ENCODE measurements at places on chromosomes 3 and 15.
A peak's percentile ranks its signal among the peaks of the same experiment; 100 is the strongest.

DNA sequence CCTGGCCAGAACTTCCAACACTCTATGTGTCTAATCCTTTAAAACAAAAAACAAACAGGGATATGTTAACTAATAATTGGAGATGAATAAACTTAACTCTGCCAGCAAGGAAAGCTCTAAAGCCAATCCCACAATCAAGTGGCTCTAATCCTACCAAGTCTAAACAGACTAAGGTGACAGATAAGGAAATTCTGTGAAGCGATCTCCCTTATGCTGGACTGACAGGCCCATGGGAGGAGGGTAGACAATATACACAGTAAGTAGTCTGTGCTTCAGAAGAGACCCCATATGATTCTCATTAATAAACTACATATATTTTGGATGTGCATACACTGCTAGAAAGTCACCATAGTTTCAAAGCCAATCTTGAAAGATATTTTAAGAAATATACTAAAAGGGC lies 10.1 kb downstream of the VPS13C start:
- DNase-seq, result no peak

GRCh38 chr15:40451527-40452158 lies 10.9 kb downstream of the BAHD1 start:
- DNase-seq, result no peak

DNA sequence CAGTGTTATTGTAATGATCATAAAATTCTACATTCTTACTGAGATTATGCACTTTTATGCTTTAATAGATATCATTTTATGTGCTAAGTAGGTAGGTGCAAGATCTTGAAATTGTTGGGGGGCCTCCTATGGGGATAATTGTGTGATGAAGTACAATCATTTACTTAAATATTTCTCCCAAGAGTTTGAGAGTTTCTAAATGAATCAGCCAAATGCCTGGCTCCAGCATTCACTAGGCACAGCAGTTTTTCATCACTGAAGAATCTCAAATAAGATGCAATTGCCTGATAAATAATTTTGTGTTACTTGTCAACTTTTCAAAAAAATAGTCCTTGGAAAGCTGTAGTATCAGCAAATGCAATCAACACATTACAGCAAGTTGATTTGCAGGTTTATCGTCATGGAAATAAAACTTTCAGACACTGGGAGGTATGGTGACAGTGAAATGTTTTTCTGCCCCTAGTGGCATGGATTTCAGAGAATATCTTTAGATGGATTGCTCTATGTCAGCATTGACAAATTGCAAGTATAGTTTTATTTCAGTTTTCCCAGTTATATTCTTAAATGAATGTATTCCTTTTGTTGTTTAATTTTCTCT lies 167.1 kb downstream of the NEK11 start:
- no peak for DNase-seq

DNA sequence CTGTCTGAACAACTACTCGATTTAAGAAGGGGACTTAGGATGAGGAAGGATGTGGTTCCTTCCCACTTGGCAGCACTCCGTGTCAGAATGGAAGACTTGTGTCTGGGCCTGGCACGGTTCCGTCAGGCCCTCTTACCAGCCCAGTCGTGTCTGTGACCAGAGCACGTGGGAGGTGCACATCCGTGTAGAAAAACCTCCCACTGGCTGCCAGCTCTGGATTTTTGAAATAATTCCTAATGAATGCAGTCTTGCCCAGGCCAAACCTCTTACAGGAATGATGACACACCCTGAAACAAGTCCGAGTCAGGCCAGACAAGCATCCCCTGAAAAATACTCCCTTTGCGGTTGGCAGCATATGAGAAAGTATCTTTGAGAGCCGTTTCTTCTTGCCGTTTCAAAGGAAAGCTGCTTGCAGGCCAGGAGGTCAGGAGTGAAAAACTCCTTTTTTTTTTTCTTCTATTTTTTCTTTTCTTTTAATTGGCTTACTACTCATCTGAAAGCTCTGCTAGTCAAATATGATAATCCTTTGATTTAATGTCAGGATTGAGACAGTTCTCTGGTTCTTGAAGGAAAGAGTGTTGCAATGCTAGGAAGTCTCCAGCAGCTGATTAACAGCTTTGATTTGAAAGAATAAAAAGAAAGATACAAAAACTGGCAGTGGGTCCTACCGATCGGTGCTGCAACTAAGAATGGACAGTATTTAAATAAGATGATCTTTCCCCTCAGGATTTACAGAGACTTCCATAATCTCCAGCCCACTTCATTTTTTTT lies 19.8 kb downstream of the IL1RAP start:
- DNase-seq, result no peak

GRCh38 chr3:183540501-183541234 lies 14.8 kb downstream of the KLHL6 start:
- no peak for DNase-seq

DNA sequence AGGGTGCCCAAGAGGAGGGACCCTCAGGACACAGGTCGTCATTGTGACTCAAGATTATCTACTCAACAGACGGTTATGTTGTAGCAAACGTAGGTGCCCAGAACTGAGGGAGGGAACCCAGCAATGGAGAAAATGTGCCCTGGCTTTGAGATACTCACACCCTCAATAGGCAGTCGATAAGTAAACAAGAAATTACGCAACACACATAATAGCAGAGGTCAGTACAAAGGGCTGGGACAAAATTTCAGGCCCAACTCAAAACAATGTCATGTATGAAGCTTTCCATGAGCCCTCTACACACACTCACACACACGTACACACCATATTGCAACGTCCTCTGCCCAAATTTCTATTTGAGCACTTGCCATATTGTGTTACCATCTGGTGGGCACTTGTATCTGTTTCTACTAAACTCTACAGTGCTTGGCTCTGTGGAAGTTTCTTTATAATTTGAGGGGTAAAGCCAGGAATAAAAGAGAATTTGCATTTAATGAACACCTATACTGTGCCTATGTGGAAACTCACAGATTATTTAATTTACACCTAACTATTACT lies 114.6 kb upstream of the TRIM42 start:
- DNase-seq, result no peak

- no peak for DNase-seq
Measured at GRCh38 chr3:184459355-184459754, 79.5 kb downstream of the CHRD start.

- DNase-seq, result peak; percentile 58
Measured at GRCh38 chr15:43792761-43793476, 799 bp downstream of the SERF2 start.

DNA sequence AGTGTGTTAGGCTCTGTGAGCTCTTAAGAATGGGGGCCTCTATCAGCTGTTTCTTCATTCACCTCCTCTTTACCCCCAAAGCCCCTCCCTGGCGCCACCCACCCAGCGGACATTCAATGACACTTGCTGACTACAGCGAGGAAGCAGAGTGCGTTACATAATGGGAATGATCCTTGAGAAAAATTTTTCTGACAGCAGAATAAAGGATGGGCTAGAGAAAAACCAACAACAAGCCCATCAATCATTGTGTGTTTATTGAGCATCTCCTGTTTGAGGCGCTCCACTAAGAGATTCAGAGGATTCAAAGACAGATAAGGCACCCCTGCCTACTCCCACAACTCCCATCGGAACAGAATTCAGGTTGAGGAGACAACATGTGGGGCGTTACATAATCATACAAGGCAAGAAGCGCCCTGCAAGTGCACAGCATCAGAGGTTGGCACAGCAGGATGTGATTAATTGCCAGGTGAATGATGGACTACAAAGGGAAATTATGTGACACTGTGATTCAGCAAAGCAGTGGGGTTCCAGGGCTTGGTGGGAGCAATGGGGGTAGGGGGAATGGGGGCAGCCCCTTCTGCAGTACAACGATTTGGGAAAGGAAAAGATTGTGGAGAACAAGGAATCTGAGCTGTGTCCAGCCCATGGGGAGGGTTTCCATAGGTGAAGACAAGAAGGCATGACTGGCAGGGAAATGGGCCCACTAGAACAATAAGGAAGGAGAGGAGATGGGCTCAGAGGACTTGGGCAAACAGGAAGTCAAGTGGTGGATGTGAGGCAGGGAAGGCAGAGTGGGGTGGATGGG lies 141.3 kb upstream of the ATP2B2 start:
- DNase-seq, result no peak

DNA sequence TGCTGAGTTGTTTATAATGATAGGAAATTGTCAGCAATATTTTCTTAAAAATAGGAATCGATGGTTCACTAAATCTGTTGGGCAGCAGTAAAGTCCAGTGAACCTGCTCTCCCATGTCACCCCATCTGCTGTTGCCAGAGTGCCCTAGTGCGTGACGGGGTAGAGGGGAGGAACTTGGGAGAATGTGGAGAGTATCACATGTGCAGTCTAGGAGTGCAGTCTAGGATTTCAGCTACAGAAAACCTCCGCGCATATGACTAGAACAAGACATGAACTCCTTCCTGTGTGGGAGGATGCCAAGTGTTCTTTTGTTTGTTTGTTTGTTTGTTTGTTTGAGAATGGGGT lies 74.6 kb upstream of the ACAD9 start:
- DNase-seq, result no peak

- DNase-seq, result no peak
Measured at GRCh38 chr3:41148478-41148877, 50.8 kb upstream of the CTNNB1 start.

- no peak for DNase-seq
Measured at GRCh38 chr15:47971637-47972036, 149.2 kb upstream of the SLC24A5 start.

GRCh38 chr15:84661001-84661400 lies 3.0 kb upstream of the NMB start:
- DNase-seq, result no peak

GRCh38 chr3:183698318-183698751 lies 738 bp downstream of the YEATS2 start:
- DNase-seq, result peak; percentile 44

- no peak for DNase-seq
Measured at GRCh38 chr3:85837402-85837801, 878.6 kb downstream of the CADM2 start.

DNA sequence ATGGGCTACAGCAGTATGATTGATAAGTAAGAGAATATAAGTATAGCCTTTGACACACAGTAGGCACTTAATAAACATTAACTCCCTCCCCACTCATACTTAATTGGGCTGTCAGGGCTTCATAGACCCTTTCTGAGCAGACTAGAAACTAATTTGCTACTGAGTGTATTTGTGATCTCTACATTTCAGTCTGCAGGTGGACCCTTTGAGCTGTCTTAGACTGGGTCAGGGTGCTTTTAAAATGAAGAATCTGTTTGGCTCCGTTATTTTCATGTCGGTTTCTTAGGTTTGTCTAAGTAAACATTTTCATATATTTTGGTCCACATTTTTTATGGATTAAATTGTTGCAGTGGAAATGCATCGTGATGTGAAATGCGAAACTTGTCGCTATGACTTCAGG lies 50.3 kb upstream of the SELENOK start:
- DNase-seq, result no peak

GRCh38 chr15:67831363-67831762 lies 6.1 kb downstream of the SKOR1 start:
- no peak for DNase-seq

DNA sequence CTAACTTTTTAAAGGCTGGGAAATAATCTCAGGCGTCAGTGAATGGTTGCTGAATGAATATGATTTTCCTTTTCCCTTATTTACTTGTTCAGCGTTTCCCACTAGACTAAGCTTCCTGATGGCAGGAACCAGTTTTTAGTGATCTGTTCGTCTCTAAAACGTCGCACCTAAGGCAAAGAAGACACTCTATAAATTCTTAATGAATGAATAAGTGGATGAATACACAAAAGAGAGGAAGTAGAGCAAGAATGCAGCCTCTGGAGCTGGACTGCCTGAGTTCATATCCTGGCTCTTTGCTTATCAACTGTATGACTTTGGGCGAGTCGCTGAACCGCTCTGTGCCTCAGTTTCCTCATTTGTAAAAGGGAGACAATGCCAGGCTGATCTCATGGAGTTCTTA lies 38.7 kb downstream of the WNT7A start:
- no peak for DNase-seq

- DNase-seq, result no peak
Measured at GRCh38 chr3:190747571-190747970, 114.9 kb downstream of the GMNC start.

GRCh38 chr15:98216166-98216565 lies 255.7 kb downstream of the ARRDC4 start:
- no peak for DNase-seq

- DNase-seq, result no peak
Measured at GRCh38 chr3:178841011-178841410, 230.6 kb downstream of the ZMAT3 start.

GRCh38 chr3:193899001-193899400 lies 236.9 kb upstream of the HES1 start:
- no peak for DNase-seq

DNA sequence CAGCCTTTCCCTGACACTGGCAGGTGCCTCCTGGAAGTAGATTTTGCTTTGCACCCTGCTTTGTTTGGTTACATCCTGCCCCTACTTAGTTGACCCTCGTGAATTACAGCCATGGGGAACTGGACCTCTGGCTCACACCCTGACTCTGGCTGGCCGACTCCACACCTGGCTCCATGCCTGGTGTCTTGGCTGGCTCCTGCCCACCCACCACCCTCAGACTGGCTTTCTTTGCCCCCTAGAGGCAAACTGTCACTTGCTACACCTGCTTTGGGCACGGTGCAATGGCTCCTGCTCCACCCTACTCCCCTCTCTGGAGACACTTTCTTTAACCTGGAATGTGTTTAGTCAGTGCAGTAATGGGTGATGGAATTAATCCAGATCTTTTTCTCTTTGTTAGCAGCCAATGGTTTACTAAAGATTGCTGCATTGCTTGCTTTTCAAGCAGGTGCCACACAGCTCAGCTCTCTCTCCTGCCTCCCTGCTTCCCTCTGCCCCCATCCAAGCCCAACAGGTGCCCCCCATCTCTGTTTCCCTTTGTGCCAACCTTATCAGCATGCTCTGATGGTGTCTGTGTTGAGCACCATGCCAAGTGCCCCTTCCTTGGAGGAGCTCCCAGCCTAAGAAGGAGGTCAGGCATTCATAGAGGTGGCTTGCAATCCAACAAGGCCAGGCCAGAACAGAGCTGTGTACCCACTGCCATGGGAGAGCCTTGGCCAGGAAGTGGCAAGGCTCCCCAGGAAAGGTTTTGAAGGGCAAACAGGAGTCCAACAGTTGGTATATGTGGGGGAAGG lies 38.4 kb downstream of the RASGRF1 start:
- no peak for DNase-seq

DNA sequence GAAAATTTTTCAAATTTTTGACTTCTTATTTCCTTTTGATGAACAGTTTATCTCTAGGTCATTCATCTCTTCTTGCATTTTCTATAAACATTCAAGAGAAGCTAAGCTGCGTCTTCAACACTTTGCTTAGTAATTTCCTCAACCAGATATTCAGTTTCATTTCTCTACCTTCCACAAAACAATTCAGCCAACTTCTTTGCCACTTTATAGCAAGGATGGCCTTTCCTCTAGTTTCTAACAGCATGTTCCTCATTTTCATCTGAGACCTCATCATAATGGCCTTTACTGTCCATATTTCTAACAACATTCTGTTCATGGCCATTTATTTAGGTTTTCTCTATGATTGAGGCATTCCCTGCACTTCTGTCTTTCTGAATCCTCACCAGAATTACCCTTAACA lies 90.0 kb downstream of the ARIH1 start:
- DNase-seq, result no peak

- DNase-seq, result no peak
Measured at GRCh38 chr3:133361435-133361834, 38.4 kb upstream of the BFSP2 start.

- DNase-seq, result no peak
Measured at GRCh38 chr3:167852216-167852615, 116.7 kb downstream of the SERPINI1 start.

GRCh38 chr15:42371096-42371495 lies 11.8 kb downstream of the CAPN3 start:
- no peak for DNase-seq

All from activated naive CD8-positive, alpha-beta T cell treated with anti-CD3 and anti-CD28 coated beads, Interleukin-2, amount 50 U/mL, for 24 hours (primary cell).